ENCODE measurements at places on chromosomes 2 and 18.

DNA sequence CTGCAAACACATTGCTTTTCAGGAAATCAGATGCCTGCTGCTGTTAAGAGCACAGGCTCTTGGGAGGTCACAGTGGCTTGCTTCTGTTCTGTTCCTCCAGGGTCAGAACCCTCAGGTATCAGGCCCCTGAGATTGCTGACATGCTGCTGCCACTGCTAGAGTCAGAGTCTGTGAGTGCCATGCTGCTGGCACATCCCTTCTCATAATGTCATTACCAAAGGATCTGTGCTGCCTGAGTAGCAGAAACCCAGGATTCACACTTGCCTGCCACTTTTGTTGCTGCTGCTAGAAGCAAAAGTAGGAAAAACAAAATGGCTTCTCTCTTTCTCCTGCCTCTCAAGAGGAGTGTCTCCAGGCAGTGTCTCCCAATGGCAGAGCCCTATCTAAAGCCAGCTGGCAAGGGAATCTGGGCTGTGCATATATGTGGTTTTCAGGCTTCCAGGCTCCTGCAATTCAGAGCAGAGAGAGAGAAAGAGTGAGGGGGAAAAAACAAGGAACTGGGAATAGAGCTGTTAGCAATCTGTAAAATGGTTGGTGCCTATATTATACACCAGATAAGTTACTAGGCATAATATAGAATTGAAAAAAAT is 180.3 kb downstream of the MYCN start:
- DNase-seq = no peak

GRCh38 chr2:200089040-200089755 is 133.8 kb downstream of the MAIP1 start:
- DNase-seq = no peak

- no peak for DNase-seq
Measured at GRCh38 chr2:86441392-86441881, 266 bp downstream of the KDM3A start.

DNA sequence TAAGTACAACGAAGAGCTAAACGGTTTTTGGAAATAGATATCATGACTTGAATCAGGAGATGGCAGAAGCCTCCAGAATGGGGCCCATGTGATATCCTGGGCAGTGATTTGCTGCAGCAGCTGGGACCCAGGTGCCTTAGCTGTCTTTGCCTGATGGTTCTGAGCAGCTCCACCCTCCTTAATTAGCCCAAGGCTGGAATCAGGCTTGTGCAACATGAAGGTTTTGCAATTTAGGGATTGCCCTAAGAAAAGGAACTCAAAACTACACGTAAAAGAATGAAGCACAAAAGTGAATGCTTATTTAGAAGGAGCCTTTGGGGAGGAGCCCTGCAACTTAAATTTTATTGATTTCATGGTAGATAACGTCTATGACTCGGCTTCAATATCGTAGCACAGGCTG is 17.3 kb upstream of the CNDP2 start:
- no peak for DNase-seq

GRCh38 chr2:235660484-235661082 is 166.7 kb downstream of the AGAP1 start:
- DNase-seq = no peak

DNA sequence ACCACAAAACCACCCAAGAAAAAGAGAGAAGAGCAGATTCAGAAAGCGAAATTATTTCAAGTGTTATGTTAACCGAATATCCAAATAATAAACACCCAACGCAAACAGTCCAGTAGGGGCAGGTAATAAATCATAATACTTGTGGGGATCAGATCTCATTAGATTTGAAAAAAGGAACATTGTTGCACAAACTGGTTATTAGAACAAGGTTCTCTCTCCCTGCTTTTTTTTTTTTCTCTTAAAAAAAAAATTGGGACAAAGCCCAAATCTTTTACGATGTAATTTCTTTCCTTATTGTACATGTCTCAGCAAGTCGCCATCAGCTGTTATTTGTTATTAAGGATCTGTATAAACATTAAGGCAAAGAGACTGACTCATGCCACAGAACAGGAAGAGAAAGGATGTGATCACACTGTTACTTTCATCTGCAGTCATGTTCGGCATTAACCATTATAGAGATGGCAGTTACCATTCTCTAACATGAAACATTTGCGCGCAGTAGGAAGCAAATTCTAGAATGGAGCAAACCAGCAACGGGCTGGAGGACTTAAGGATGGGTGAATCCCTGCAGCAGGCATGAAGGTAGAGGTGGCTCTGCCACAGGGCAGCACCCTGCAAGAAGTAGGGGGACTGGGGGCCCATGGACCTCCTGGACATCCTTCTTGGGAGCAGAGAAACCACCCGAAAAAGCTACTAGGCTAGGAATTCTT is 42.0 kb downstream of the EPHA4 start:
- peak; percentile 21 for DNase-seq

GRCh38 chr2:43106559-43107527 is 119.6 kb downstream of the ZFP36L2 start:
- DNase-seq = no peak

DNA sequence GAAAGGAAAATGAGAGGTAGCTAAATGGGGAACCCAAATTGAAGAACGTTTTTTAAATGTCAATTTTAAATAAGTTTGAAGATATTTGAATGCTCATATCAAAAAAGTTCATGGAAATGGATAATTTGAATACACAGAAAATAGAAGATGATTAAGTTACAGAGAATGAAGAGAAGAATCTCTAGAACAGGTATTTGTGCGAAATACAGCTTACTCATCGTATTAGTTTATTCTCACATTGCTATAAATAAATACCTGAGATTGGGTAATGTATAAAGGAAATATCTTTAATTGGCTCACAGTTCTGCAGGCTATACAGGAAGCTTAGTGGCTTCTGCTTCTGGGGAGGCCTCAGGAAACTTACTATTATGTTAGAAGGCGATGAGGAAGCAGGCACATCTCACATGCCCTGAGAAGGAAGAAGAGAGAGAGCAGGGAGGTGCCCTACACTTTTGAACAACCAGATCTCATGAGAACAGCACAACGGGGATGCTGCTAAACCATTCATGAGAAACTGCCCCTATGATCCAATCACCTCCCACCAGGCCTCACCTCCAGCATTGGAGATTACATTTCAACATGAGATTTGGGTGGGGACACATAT is 89.7 kb upstream of the DTNA start:
- no peak for DNase-seq

DNA sequence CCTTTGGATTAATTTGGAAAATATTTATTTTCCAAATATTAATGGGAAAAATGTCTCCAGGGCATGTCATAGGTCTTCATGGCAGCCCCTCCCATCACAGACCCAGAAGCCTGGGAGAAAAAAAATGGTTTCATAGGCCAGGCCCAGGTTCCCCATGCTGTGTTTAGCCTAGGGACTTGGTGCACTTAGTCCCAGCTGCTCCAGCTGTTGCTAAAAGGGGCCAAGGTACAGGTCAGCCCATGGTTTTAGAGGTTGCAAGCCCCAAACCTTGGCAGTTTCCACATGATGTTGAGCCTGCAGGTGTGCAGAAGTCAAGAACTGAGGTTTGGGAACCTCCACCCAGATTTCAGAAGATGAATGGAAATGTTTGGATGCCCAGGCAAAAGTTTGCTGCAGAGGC is 309.6 kb downstream of the SOCS6 start:
- no peak for DNase-seq

GRCh38 chr18:51350081-51350480 is 152.6 kb upstream of the MEX3C start:
- no peak for DNase-seq

- peak; percentile 63 for DNase-seq
Measured at GRCh38 chr2:172270278-172271079, 156.9 kb upstream of the ITGA6 start.

GRCh38 chr2:200649724-200650123 is 63.9 kb downstream of the AOX1 start:
- no peak for DNase-seq

DNA sequence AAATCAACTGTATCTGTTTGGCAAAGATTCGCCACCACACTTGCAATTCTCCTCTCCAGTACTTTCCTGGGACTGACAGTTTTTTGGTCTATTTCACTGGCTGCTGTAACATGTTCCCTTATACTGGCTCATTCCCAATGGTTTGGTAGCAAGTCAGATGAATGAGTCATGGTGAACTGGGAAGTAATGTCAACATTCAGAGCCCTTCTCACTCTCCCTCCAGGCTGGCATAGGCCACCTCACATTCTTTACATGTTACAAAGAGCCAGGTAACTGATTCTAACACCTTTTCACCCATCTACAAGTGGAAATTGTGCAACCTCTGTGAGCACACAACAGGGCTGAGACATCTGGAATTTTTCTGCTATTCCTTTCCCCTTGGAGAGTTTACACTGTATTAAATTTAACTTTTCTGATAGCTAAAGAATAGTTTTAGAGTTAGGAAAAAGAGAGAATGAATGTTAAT is 111.3 kb upstream of the TLK1 start:
- DNase-seq = no peak

DNA sequence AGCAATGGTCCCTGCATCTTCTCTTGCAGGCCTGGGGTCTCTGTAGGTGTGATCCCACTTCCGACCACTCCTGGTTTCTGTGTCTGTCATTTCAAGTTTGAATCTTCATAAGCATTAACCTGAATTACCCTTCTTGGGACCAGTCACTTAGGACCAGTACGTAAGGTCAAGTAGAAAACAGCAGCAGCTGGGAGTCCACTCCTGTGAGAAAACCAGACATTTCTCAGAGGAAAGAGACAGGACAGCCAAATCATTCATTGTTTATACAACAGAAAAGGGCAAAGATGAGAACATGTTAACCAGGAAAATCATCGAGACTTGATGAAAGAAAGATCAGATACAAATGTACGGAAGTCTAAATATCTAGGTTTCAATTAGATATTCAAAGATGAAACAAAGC is 163.0 kb downstream of the MREG start:
- DNase-seq = no peak

DNA sequence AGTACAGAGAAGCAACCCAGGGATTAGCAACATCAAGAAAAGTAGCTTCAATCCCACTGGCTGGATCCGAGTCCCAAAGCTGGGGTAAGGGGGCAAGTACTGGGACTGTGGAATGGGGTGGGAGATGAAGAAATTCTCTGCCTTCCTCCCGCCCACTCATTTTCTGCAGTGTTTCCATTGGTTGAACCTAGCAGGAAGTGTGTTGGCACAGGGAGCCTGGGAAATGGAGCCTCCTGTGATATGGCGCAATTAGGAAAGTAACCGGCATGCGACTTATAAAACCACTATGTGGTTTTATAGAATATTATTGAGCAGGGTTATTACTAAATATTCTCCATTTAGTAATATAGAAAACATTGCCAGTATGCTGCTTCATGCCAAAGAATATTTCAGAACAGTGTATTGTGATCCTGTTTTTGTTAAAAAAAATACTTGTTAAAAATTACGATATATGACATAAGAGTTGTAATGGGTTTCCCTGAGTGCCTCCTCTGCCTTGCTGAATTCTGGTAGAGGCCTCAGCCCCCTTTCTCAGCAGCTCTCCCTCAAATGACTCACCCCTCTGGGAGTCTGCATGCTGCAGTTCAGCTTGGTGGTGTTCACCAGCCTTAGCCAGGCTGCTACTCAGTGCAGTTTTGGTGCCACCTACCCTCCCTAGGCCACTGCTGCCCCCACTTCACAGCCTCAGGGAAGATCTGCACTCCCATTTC is 60.5 kb downstream of the HK2 start:
- DNase-seq = no peak

- peak; percentile 49 for DNase-seq
Measured at GRCh38 chr18:69628774-69629359, 228.2 kb downstream of the DOK6 start.

- no peak for DNase-seq
Measured at GRCh38 chr2:127089478-127090235, 17.3 kb downstream of the BIN1 start.

GRCh38 chr2:240888130-240888889 is 7.6 kb downstream of the MAB21L4 start:
- DNase-seq = no peak

DNA sequence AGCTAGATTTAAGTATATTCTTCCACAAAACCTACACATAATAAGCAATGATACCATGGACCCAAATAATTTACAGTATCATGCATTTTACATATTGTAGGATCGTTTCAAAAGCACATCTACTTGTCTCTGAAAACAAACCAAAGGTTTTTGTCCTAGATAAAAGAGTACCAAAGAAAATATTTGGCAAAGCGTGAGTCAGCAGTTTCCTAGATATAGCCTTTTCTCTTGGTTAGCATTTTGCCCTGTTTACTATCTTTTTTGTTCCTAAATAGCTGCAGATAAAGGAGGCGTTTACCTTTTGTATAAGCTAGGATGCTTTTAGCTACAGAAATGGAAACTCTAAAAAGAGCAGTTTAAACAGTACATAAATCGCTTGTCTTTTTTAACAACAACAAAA is 305.8 kb upstream of the GULP1 start:
- DNase-seq = no peak

- DNase-seq = no peak
Measured at GRCh38 chr18:14015416-14015815, 100.1 kb upstream of the MC2R start.

- no peak for DNase-seq
Measured at GRCh38 chr2:107036293-107036692, 150.3 kb upstream of the ST6GAL2 start.

GRCh38 chr2:123696021-123696420 is 329.1 kb upstream of the CNTNAP5 start:
- no peak for DNase-seq

GRCh38 chr2:85410584-85411404 is 628 bp upstream of the CAPG start:
- DNase-seq = no peak

GRCh38 chr2:141496810-141497209 is 634.0 kb downstream of the LRP1B start:
- DNase-seq = no peak

GRCh38 chr2:166179201-166179600 is 51.4 kb upstream of the SCN1A start:
- no peak for DNase-seq

GRCh38 chr2:43708178-43708577 is 31.9 kb upstream of the C1GALT1C1L start:
- DNase-seq = no peak

GRCh38 chr2:112891385-112891831 is 19.6 kb upstream of the IL37 start:
- DNase-seq = no peak

DNA sequence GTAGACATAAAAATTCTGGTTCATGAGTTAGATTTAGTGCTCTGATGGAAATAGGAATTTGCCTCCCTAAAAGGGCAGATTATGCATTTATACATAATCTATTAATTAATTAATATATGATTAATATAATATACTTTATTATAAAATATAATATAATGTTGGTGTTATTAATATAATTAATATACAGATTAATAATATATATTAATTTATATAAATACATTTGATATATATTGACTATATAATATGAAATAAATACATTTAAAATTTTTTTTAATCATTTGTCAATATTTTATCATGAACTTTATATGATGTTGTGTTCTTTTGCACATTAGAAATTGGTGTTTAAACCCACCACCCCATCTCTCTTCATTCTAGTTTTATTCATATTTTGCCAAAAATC is 652.1 kb upstream of the ZNF804A start:
- DNase-seq = no peak

- no peak for DNase-seq
Measured at GRCh38 chr2:9187620-9188214, 18.9 kb upstream of the ASAP2 start.

GRCh38 chr2:102141970-102142828 is at the start of gene IL1R1:
Gene IL1R1 (plus strand): TSS chr2:102142746. CDS start chr2:102157725, 14,979 bp downstream.
- DNase-seq = no peak

GRCh38 chr2:168907940-168908662 is 7.0 kb downstream of the G6PC2 start:
- DNase-seq = no peak

GRCh38 chr2:205930209-205930608 is 155.8 kb downstream of the INO80D start:
- DNase-seq = no peak

- no peak for DNase-seq
Measured at GRCh38 chr2:142724713-142725349, 152.6 kb upstream of the KYNU start.

- peak; percentile 85 for DNase-seq
Measured at GRCh38 chr2:130336877-130337734, 5.6 kb upstream of the IMP4 start.

Measured in DMS 273 treated with DMSO at 0.1 percent for 48 hours (cell line).